ENCODE measurements at places on chromosomes 16 and 17.

- no peak for DNase-seq
These were observed 241.0 kb downstream of the GSG1L start for GRCh38 chr16:27822529-27822928.

DNA sequence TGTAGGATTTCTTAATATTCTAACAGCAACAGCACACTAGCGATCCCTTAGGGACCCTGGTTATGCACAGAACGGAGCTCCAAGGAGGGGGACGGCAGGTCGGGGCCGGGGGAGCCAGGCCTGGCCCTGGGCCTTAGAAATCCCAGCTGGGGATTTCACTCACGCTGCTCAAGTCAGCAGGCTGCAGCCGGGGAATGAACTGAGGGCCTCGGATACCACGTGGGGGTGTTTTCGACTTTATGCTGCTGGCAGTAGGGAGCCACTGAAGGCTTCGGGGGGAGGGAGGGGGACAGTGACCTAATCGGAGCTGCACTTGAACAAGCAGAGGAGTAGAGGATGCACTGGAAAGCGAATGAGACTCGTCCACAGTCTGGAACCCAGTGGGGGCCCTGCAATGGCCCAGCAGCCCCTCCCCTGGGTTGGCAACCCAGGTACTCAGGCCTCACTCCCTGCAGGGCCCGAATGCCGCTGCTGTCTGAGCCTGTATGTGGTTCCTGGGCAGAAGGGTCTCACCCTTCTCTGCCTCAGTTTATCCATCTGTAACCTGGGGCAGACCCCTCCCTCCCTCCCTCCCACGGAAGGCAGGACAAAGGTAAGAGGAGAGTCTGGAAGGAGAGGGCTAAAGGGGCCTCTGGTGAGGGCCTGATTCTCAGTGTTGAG is 53.7 kb downstream of the RPH3AL start:
- DNase-seq, result no peak

DNA sequence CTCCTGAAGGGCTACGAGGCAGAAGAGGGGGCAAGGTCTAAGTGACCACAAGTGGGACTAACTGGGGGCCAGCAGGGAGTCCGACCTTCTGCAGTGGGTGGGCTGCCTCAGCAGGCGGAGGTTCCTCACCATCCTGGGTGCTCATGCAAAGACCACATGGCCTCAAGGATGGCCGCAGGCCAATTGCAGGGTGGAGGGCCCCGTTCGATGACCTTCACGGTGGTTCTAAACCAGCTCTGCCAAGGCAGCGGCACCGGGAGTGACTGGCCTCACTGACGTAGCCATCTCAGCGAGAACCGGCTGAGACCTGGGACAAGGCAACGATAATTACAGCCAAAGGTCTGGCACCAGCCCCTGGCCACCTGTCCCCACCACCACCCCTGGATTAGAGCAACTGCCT is 5.7 kb downstream of the SMIM5 start:
- DNase-seq, result no peak

DNA sequence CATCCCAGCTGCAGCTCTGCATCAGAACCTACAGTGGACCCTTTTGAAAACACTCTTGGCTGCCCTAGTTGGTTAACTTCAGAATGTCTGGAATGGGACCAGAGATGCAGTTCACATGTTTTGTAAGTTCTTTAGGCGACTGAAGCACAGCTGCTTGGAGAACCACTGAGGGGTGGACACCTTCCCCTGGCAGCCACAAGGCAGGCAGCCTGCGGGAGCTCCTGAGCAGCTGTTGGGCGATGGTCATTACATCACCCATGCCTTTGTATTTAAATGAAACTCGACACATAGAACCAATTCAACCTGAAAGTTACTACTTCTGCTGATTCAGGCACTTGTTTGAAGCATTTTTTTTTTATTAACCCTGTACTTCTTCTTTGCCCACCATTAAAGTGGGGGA is 151.5 kb downstream of the LGALS9B start:
- DNase-seq, result no peak

DNA sequence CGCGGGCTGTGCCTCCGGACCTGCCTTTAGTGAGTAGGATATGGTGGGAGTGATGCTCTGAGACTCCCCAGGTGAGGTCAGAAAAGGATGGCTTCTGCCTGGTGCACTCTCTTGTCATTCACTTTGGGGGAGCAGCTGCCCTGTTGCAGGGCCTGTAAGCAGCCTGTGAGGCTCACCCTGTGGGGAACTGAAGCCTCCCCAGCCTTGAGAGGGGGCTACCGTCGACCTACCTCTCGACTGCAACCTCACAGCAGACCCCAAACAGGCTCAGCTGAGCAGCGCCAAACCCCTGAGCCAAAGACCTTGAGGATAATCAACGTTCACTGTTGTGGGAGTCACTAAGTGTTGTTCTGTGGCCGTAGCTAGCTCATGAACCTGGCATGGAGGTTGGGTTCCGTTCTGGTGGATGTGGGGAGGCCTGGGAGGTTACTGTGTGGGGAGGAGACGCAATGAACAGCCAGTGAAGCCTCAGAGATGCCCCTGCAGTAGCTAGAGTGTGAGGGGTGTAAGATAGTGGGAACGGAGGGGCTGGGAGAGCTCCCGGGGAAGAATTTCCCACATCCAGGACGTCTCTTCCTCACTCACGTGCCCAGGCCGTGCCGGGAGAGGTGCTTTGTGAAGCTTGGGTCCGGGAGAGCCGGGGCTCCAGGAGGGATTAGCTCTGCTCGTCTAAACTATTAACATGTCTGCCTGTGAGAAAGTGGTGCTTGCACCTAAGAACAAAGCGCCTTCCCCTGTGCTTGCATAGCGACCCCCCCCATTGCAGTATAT is 38.8 kb downstream of the METRNL start:
- DNase-seq, result no peak

- DNase-seq, result peak; percentile 39
These were observed 444.1 kb upstream of the RBFOX1 start for GRCh38 chr16:6888531-6888930.

DNA sequence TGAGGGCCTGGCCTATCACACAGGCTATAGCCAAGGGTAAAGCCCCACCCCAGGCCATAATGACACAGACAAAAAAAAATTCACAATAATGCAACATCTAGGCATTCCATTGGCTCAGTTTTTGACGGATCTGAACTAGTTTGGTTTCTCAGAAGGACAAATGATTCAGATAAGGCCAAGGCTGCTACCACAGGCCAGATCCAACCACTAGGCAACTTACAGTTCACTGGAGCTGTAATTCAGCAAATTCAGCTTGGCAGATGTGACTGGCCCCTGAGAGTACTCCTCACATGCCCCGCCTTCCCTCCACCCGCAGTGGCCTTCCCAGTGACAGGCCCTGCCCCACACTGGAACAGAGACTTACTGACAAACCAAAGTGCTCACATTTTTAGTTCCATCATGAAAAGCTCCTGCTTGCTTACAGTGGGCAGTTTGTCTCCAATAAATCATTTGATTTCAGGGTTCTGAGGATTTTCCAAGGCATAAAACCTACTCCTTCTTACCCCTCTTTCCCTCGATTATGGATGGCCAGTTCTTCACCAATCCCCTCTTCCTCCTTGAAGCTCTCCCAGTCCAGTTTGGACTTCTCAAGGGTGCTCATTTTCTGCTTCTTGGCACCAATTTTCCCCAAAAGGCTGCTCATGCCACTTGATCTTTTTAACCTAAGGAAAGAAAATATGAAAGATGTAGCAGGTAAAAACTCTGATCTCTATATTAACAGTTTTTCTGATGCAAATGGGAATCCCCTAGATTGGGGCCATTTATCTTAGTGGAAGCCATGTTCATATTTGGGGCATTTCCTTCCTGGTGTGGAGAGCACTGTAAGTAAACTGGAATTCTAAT is 53.3 kb upstream of the BCAR1 start:
- DNase-seq, result no peak

DNA sequence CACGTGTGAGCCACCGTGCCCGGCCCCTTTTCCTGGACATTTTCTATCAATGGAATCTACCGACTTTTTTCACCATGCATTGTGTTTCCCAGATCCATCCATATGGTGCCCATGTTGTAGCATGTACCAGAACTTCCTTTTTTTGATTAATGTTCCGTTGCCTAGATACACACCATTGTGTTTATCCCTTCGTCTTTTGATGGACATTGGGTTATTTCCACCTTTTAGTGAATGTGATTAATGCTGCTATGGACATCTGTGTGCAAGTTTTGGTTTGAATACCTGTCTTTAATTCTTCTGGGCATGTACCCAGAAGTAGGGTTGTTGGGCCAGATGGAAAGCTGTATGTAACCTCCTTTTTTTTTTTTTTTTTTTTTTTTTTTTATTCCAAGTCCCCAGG is 79.8 kb downstream of the NT5M start:
- no peak for DNase-seq

DNA sequence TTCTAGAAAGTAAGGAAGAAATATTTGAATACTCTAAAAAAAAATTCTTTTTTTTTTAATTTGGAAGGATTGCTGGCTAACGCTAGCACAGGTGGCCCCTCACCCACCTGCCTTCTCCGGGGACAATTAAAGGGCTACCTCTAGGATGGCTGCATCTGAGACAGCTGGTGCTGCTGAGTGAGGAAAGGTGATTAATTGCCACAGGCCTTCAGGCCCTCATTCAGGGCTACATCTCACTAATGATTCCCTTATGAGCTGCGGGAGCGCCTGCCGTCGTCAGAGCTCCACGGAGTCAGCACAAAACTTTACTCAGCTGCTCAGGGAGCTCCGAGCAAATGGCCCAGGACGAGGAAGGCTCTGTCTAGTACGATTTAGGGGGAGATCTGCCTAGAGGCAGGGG is 27.0 kb upstream of the AKTIP start:
- DNase-seq, result no peak

DNA sequence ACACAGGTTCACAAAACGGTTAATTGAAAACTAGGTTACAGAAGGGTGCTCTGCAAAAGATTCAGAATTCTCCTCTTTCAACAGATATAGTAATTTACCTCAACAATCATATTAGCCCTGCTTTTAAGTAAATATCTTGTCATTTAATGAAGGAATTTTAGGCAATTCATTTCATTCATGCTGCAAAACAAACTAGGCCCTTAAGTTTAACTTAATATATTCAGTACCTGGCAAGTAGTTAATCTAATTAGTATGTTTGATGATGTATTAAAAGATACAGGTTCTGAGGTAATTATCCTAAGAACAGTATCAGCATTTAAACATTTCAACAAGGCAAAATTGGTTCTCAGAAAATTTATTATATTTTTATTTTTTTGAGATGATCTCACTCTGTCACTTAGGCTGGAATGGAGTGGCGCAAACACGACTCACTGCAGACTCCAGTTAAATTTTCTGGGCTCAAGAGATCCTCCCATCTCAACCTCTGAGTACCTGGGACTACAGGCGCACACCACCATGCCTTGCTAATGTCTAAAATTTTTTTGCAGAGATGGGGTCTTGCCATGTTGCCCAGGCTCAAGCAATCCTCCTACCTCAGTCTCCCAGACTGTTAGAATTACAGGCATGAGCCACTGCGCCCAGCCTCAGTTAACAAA is 44.9 kb downstream of the SMURF2 start:
- DNase-seq, result no peak

GRCh38 chr17:56710986-56711385 is 117.5 kb downstream of the NOG start:
- no peak for DNase-seq

DNA sequence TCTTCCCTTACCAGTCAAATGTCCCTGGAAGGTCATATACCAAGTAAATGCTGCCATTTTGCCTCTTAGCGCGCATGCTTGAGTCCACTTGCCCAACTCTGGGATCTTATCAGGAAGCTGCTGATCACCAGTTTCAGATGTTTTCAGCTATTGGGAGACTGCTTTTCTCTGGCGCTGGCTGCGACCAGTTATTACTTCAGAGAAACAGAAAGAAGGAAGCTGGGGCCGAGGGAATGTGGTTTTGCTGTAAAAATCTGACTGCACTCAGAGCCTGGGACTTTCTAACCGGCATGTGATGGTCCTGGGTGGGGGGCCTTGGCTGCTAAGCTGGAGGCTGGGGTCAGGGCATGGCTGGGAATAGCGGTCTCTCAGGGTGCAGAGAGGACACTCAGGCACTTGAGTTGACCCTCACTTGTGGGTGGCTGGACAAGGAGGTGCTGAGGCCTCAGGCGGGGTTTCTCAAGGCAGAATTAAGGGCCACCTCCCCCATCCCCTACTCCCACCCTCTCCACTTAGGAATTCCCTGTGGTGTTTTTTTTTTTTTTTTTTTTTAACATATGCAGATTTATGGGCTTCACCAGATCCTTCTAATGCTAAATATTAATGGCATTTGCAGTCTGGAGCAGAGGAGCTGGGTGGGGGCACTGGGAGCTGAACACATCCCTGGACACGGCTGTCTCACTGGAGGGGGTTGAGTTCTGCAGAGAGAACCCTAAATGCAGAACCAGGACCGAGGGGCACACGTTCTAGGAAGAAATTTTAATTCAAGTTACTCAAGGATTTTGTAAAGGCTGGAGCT is 145.8 kb downstream of the CYLD start:
- no peak for DNase-seq

GRCh38 chr17:3828151-3828851 is 17.7 kb downstream of the NCBP3 start:
- no peak for DNase-seq

- DNase-seq, result no peak
These were observed 191.6 kb downstream of the CPPED1 start for GRCh38 chr16:12611916-12612597.

GRCh38 chr17:18025945-18026776 is 12.8 kb downstream of the ATPAF2 start:
- DNase-seq, result no peak

GRCh38 chr16:23837553-23838308 is 1.9 kb downstream of the PRKCB start:
- no peak for DNase-seq
